Urinary bladder (tissue), 4 donors: ENCODE measurements at places on chromosomes 1 and 21. TPM values are rescaled to one million over a fixed set of nuclear protein-coding genes. Genes with fewer than 3 reads are reported as not detected.

DNA sequence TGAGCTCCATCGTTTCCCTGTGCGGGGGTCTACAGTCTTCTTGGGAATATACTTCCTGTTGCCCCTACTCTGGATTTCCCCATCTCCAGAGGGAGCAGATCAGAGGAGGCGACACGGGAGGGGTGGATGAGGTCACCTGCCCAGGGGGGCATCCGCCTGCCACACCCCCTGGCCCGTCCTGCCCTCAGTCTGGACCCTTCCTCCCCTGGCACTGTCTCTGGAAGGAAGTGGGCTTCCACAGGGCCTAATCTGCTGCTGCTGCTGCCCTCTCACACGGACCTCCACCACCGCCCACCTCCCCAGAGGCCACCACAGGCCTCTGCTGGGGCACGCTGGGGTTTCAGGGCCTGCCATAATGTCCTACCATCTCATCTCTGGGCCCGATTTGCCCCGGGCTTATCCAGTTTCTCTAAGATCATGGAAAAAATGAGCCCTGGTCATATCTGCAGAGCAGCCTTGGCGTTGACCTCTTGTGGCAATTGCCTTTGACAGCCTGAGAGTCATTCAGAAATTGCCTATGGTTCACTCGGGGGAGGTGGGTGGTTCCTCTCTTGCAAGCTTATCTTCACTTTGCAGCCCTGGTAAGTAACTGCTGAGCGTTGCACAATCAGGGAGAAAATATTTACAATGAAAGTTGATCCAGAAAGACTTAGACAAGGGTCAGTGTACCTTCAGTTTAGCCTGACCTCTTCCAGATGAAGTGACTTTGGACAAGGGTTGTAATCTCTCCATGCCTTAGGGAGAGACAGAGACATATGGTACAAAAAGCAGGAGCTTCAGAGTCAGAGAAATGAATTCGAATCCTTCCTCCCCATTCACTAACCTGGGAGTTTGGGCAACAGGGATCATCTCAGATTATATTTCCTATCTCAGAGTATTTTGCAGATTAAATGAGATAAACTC is 252.4 kb downstream of the TOMM20 start:
- DNase-seq: no peak

DNA sequence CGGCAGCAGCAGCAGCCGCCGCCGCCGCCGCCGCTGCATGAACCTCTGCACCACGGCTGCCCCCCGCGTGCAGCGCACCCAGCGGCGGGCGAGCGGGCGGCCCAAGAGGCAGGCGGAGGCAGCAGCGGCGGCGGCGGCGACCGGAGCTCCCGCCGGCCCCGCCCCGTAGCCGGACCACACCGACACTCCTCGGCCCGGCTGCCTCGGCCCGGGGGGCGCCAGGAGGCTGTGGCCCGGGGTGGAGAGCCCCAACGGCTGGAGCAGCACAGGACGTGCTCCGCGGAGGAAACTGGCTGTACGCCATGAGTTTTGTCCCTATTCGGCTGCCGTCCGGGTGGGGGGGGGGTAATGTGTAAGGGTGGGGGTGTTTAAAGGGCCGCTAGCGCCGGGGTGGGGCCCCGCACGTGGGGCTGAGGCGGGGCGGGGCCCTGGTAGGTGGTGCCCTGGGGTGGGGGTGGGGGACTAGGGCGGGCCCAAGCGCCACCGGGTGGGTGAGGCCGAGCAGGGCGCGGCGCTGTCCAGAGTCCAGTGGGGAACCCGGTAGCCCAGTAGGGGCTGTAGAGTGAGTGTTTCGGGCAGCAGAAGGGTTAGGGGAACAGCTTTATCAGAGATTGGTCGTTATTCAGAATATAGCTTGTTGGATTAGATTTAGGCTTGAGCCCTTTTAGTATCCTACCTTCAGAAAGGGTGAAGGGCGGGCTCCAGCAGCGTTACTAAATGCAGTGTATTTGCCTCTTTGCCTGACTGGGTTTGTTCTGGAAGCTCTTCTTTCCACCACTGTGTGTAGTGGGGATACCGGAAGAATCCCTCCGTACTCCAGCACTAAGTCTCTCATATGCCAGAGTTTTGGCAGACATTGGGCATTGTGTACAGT is at the start of gene FAM78B:
TSS of gene FAM78B (minus strand) at position 304 of the 874 bp plus-strand sequence. CDS start 753 bp downstream, outside the sequence.
- no peak for DNase-seq

DNA sequence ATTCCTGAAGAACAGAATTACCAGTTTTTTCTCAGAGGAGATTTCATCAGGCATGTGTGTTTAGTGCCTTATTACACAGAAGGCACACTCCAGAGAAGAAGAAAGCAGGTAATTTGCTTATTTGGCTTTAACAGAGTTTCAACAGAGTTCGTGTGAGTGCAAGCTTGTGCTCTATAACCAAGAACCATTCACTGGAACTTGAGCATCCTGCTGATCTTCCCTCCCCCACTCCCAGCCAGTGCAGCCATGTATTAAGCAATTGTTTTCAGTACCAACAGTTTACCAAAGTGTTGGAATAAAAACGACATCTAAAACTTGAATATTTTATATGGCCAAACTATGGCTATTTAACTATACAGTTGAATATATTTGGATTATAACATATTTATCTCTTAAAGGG is 4.3 kb downstream of the MGST3 start:
- DNase-seq: no peak

GRCh38 chr1:218752126-218752525 is 407.0 kb downstream of the TGFB2 start:
- no peak for DNase-seq

DNA sequence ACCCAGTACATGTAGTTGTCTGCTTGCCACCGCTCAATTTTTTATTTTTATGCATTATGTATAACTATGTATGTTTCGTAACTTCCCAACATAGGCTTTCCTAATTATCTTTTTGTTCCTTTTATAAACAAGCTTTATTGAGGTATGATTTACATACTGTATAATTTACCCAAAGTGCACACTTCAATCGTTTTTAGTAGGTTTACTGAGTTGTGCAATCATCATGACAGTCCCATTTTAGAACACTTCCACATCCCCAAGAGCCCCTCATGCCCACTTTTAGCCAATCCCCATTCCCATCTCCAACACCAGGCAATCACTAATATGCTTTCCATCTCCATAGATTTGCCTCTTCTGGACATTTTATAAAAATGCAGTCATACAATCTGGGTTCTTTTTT is 14.3 kb upstream of the SLC1A7 start:
- DNase-seq: no peak

GRCh38 chr1:51669816-51670215 is 52.9 kb downstream of the OSBPL9 start:
- DNase-seq: no peak

Gene PRMT6
- total RNA-seq: 19.6 TPM

Gene RPTN
- not detected for total RNA-seq

Gene CNKSR1
- 5.3 TPM for total RNA-seq

Gene TFAP2E
- not detected for total RNA-seq

Gene CHAF1B
- total RNA-seq: 2.5 TPM
